ENCODE measurements at places on chromosomes 12 and 14. TPM values are rescaled to one million over a fixed set of nuclear protein-coding genes. Genes with fewer than 3 reads are reported as not detected.

DNA sequence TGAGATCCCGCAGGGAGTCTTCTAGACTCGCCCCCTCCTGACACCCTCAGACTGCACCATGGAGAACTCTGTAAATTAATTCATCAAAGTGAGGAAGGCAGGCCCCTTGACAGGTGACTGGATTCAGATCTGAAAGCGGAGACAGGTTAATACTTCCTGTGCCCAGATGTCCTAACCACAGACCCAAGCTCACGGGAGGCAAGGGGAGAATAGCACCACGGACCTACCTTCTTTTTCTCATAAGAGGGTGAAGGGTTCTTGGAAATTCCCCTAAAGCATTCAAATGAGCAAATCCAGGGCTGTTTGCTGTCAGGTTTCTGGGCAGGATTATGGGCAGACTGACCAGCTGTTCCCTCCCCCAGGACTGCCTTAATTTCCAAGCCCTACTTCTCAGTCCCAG is 170.0 kb downstream of the ZFP36L1 start:
- DNase-seq = no peak

GRCh38 chr14:97295108-97295710 is 498.0 kb downstream of the VRK1 start:
- no peak for DNase-seq

GRCh38 chr14:71552809-71553208 is 379.4 kb upstream of the RGS6 start:
- DNase-seq = no peak

DNA sequence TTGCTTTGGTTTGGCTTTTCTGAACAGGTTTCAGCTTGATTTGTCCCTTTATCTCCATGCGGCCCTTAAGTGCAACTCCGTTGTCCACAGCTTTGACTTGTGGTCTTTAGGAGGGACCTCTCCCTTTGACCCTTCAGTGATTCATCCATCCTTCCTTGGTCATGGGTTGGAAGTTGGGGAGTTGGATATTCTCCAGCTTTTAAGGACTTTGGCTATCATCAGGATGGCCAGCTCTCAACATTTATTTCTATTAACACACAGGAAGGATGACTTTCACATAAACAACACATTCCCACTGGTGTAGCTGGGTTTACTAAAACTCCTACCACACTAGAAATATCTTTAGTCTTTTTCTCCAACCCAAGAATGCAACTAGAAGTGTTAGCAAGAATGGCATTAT is 50.9 kb upstream of the E2F7 start:
- DNase-seq = no peak

DNA sequence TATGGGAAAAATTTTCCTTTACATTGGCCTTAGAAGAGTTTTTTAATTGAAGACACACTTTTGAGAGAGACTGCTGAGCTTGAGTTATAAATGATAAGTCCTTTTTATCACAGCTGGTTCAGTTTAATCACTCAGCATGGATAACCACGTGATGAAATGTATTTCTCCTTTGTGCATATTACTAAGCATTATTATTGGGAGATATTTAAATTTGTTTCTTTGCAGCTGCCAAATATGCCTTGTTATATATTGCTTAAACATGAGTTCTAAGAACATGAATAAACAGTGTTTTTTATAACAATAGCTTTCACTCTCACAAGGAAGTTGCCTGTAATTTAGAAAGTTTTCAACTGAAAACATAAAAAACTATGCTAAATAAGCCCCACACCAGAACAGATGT is 293.5 kb upstream of the LRFN5 start:
- DNase-seq = no peak

The EPYC gene
- total RNA-seq = not detected

The NUMB gene
- 218 TPM for total RNA-seq
